ENCODE measurements at places on chromosomes 3 and 15.

DNA sequence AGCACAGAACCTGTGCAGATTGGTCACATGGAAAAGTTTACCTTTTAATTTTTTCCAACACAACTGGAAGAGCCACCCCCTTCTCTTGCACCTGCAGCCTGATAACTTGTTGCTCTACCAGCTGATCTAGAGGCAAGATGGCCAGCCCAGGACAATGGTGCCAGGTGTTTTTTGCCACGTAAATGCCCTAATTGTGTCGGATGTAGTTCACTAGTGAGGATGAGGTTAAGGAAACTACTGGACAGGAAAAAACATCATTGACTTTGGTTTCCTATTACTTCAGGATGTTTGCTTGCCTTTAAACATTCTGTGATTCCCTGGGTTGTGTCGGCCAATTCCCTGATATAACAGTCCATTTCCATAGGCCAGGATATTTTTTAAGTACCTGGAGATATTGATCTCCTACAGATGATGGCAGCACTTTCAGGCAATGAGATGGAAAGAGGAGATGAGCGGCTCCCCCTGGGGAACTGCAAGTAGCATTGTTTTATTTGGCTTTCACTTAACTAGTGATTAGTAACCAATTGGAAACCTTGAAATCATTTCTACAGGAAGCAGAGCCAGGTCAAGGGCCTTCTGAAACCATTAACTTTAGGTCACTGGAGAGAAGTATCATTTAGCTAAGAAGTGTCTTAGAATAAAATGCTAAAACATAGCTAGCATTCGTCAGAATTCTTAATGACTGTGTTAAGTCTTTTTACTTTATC lies 72.5 kb downstream of the OSBPL10 start:
- DNase-seq, result no peak

- DNase-seq, result no peak
These were observed 676.0 kb downstream of the GRM7 start for GRCh38 chr3:7536921-7537320.

DNA sequence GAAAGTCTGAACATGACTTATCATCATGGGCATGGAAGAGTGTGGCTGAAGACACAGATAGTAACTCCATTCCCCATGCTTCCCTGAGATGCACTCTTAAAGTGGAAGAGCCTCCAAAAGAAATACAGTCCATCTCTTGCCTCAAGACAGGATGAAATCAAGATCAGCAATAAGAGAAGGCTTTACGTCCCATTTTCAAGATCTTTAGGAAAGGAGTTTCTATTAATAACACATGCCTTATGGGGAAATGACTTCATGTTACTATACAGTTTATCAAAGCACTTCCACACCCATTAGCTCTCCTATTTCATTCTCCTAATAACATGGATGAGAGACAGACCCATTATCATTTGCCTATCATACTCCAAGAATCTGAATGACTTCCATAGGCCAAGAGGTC lies 6.1 kb upstream of the KBTBD12 start:
- no peak for DNase-seq

GRCh38 chr3:128084675-128085021 lies 32.4 kb downstream of the SEC61A1 start:
- DNase-seq, result no peak

DNA sequence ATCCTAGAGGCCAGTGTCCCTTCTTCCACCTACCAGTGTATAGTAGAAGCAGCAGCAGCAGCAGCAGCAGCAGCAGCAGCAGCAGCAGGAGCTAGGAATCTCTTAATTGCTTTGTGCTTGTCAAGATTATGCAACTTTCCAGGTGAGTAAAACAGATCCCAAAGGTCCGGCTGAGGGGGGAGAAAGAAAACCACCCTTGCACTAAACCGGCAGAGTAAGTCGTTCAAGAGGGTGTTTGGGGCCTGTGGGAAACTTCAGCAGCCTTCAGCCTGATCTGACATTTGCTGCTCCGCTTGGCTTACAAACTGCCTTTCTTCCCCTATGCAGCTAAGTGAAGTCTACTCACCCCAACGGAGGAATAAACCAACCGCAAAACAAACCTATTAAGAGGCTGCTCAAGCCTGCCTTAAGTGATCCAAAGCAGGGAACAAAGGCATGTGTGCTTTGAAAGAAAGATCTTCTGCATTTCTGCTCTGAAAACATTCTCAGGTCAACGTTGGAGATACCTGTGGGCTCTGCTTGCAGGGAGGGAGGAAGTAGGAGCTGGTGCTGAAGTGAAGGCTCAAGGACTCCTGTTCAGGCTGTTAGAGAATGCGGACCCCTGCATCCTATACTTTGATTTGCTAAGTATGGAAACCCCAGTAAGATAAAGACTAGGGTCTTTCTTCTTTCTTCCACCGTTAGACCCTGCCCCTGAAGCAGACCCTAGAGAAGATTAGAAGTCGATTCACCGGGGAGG lies 35.7 kb upstream of the DLG1 start:
- DNase-seq, result no peak

DNA sequence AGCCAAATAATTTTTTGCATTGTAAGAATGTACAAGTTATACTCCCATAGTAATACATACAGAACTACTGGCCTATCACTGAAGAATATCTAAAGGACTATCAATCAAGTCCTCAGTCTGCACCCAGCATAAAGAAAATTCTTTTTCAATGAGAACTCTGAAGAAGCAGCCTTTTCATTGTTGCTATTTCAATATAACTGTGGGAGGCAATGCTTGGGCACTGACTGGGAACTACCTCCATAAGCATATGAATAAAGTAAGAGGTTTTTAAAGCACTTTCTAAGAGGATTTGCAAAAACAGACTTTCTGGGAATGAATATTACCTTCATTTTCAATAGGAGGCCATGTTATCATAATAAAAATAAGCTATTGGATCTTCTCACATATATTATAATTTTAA lies 24.6 kb upstream of the NECTIN3 start:
- DNase-seq, result no peak

DNA sequence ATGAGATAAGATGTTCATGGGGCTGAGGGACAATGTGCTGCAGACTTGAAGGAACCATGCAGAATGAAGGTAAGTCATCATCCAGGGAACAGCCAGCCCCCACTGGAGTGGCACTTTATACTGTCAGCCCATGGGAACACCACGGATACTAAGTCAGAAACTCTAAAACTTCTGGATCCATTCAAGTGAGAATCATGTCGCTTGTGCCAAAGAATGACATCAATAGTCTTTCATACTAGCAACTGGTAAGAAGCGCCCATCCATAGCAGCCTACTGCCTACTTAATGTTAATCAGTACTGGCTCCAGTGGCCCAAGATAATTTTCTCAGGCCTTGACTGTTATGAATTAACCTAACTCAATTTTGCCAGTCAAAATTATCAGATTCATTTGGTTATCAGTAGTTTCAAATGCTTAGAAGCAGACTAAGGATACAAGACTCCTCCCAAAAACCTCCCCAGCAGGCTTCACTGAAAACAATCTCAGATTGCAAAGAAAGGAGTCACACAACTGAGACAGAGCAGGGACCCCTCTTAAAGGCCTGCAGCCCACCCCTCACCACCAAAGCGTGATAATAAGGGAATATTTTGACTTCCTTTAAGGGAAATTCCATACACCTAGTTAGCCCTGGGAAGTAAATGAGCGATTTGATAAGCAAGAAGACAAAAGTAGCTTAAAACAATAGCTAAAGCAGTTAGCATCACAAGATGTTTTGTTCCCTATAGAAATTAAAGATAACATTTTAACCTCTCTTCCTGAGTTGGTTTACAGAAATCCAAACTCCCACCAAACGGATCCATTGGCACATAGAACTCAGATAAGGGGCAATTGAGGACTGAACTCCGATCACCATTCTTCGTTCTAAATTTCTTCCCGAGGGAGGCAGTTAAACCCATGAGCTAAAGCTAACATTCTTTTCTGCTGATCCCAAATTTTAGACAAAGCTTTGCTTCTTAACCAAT lies 98.8 kb downstream of the TGFBR2 start:
- no peak for DNase-seq

DNA sequence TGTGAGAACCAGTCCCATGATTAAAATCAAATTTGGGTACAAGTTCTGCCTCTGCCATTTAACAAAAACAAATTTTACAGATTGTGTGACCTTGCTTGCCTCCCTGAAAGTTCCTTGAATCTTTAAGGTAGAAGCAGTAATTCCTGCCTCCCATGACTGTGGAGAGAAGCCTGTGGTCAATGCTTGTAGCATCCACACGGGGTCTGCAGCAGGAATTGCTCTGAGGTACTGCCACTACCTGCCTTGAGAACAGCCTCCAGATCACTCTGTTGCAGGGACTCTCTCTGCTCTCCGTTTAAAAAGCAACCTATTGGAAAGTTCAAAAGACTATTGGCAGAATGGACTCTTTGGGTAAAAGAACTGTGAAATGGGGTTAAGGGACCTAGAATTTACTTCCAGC lies 75.9 kb downstream of the SST start:
- no peak for DNase-seq

DNA sequence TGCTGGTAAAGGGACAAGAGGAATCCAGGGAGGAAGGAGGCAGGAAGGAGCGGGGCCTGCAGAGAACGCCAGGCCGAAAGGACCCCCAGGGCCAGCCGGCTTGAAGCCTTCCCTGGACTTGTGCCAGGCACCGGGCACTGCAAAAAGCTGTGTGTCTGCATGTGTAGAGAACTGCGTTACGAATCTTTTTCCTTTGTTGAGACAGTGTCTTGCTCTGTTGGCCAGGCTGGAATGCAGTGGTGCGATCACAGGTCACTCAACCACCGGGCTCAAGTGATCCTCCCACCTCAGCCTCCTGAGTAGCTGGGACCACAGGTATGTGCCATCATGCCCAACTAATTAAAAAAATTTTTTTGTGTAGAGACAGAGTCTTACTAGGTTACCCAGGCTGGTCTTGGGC lies 17.0 kb upstream of the MUC4 start:
- no peak for DNase-seq

GRCh38 chr3:42027571-42027970 lies 63.6 kb upstream of the TRAK1 start:
- no peak for DNase-seq

DNA sequence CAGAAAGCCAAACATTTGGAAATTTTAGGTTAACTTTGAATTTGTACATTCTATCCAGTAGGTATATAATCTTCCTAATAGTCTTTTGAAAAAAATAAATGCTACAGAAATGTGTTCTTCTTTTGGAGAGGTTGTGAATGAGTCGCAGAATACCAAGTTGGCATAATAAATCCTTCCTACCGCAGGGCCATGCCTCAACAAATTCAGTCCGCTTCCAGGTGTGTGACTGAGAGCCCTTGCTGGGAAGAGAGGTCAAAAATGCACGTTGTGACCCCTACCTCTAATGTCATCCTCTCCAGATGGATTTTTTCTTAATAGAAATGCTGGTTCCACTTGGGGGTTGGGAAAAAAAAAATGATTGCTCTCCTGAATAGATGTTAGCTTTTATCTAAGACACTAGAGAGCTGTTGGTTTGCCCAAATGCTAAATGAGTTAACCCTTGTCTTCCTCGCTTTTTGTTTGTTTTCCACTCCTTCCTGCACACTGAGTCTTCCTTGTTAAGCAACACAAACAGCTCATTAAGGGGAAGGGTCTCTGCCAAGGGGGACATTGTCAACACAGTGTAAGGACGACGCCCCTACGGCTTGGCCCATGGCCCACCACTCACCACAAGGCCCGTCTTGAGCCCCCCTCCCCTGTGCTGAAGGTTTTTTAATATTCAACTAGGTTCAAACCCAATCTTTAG lies 33.9 kb downstream of the RLBP1 start:
- no peak for DNase-seq

GRCh38 chr3:136296960-136297359 lies 46.8 kb downstream of the PCCB start:
- no peak for DNase-seq

DNA sequence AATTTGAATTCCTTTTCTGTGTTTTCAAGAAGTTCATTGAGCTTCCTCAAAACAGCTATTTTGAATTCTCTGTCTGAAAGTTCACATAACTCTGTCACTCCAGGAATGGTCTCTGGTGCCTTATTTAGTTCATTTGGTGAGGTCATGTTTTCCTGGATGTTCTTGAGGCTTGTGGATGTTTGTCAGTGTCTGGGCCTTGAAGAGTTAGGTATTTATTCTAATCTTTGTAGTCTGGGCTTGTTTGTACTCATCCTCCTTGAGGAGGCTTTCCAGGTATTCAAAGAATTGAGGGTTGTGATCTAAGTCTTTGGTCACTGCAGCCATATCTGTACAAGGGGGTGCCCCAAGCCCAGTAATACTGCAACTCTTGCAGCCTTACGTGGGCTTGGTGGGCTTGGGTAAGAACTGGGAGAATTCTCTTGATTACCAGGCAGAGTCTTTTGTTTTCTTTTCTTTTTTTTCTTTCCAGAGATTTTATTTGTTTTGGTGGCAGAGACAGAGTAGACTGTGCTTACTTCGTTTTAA lies 19.3 kb upstream of the CCNDBP1 start:
- no peak for DNase-seq

- no peak for DNase-seq
These were observed 5.6 kb downstream of the LIMD1 start for GRCh38 chr3:45599984-45600650.

- DNase-seq, result no peak
These were observed 477.6 kb downstream of the ZNF385D start for GRCh38 chr3:21273259-21274025.

DNA sequence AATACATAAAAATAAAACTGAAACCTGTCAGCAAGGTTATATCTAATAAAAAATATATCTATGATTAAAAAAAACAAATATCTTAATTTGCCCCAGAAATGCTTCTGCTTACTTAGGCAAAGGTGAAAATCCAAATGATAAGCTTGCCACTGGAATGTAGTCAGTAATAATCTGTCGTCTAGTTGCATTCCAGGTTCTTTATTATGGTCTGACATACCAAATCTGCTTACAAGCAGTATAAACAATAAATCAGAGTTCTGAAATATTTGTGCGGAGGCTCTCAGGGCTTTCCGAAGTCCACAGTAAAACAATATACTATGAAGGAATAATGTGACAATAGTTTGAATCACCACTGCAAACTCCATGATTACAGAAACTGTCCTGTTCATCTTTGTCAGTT lies 1133.5 kb downstream of the ROBO1 start:
- DNase-seq, result no peak

DNA sequence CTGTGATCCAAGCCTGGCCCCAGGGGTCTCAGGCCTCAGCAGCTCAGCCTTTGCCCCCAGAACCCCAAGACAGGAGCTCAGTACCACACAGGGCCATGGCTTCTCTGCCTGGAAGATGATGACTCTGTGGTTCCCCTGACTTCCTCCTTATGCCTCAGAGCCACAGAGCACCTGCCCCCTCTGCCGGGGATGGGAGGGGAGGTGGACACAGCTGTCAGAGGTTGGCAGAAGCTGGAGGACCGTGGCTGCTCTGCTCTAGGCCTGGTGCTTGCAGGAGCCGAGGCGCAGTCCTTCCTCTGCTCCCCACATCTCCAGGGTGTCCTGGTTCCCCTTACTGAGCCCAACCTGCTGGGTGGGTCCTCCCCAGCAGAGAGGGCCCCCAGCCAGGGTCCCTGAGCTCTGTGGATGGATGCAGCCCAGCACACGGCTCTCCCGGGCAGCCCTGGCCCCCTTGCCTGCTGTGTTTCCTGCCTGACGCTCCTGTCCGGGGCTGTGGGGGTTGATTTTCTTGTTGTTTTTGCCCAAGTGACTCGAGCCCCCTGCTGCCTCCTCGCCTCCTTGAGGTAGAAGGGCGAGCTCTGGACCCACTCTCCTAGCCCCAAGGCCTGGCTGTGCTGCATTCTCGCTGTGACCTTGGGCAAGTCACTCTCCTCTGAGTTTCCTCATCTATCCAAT lies 36.6 kb downstream of the PSTPIP1 start:
- DNase-seq, result no peak

Measured in D341Med (cell line).